ENCODE measurements at places on chromosomes 6 and 20. TPM values are rescaled to one million over a fixed set of nuclear protein-coding genes. Genes with fewer than 3 reads are reported as not detected.

DNA sequence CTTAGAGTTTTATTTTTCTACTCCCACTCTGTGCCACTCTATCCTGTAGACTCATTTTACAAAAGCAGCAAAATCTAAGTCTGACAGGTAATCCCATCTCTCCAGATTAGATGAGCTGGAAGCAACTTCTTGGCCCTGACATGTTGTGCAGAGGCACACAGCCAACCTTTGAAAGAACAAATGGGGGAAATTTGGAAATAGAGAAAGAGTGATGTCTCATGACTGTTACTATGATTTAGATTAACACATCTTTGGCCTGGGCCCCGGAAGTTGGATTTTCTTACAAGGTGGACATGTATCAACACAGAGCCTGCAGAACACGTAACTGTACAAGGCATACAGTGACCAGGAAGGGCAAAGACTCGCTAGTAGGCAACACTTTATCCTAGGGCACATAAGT, 227.7 kb downstream of the MYLK4 start:
- DNase-seq: no peak

DNA sequence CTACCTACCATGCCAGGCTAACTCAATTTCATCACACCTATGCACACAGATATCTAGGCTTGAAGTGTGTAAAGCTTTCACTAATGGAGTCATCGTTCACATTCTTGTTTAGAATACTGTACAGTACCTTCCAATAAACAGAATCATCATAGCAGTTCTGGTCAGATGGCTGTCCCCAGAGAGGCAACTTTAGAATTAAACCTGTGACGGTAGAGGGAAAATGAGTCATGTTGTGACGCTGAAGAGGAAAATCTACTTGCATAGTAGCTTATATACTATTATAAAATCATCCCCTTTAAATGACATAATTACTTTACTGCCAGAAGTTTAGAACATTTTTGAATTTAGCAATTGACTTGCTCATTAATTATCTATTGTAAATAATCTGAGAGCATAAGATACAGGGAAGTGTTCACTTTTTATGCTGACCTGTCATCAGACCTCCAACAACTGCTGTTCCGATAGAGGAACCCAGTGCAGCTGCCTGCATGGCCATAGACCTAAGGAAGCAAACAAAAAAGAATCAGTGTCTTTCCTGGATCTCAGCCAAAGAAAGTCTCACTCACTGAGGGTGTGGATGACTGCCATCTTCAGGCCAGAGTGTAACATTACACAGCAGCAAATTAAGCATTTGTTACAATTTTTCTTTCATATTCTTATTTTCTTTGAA, 29.8 kb downstream of the RHAG start:
- DNase-seq: peak; percentile 95

DNA sequence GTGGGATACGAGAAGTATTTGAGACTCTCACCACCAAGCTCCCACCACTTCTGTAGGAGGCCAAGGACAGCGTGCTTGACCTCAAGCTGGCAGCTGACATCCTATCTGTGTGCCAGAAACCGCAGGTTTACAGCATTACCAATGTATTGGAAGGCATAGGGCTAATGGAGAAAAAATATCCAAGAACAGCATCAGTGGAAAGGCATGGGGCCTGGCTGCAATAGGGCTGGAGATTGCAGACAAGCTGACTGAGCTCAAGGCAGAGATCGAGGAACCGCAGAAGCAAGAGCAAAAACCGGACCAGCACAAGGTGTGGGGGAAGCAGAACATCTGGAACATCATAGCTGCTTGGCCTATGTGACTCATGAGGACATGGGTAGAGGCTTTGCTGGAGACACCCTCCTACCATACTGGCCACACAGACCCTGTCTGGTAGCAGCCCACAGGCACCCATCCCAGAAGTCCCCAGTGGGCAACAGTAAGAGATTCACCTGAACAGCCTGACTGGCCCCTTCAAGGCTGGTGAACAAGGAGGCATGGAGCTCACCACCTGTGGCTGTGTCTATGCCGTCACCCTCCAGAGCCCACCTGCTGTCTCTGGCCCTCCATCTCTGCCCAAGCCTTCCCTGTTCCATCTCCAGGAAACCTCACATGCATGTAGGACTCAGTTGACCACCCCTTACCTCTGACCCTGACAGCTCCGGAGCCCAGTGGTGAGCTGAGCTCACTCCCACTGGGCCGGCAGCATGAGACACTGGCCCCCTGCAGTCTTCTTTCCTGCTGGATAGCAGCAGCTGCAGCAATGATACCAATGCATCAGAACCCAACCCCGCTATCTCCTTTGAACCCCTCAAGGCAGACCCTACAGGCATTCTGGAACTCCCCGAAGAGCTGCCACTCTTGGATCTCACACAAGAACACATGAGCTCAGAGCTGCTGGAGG, 171.1 kb downstream of the KIF6 start:
- no peak for DNase-seq

DNA sequence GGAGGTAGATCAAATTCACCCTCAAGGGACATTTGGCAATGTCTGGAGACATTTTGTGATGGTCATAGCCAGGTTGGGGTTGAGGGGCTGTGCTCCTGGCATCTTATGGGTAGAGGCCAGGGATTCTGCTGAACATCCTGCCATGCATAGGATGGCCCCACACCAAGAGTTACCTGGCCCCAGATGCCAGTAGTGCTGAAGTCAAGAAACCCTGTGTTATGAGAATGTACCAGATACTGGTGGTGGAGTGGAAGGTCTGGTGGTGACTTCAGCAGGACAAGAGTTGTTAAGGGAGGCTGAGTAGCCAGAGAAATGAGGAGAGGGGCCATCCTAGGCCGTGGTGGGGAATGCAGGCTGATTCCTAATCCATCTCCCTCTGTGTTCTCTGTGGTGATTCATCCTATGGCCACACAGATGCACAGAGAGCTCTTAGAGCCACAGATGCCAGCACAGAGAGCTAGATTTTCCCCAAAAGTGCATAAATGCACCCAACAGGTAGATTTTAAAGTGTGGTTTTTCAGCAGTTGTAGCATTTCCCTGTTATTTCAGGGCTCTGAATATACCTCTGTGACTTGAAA, 43.6 kb downstream of the CDYL start:
- DNase-seq: no peak

GRCh38 chr20:17614812-17615644, 45.2 kb downstream of the DSTN start:
- no peak for DNase-seq

The SLC17A3 gene
- polyA plus RNA-seq: not detected

DNA sequence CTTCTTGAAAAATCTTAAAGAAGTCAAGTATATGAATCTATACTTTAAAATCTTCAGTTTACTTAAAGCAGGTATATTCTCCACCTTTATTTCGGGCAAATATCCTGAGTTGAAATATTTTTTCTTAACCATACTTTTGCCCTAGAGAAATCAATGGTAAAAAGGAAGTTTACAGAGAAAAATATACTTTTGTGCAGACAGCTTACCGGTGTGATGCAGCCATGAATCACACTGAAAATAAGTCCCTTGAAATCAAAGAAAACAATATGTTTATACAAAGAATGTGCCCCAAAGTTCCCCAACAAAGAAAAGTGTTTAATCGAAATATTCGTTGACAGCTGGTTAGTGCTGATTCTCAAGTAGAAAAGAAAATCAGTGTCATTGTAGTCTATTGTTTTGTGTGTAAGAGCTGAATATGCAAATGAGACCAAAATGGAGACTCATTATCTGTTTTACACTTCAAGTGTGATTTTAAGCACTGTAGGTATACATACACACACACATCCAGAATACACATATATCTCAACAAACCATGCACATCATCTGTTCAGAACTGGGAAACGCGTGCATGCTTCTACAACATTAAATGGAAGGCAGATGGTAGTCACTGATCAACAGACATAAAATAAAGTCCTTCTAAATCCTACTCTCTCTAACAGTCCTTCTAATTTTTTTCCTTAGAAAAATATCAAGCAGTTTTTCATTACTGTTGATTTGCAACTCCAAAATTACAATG, 73.3 kb downstream of the BTBD9 start:
- no peak for DNase-seq

The CLIC5 gene
- polyA plus RNA-seq: 10.1 TPM

DNA sequence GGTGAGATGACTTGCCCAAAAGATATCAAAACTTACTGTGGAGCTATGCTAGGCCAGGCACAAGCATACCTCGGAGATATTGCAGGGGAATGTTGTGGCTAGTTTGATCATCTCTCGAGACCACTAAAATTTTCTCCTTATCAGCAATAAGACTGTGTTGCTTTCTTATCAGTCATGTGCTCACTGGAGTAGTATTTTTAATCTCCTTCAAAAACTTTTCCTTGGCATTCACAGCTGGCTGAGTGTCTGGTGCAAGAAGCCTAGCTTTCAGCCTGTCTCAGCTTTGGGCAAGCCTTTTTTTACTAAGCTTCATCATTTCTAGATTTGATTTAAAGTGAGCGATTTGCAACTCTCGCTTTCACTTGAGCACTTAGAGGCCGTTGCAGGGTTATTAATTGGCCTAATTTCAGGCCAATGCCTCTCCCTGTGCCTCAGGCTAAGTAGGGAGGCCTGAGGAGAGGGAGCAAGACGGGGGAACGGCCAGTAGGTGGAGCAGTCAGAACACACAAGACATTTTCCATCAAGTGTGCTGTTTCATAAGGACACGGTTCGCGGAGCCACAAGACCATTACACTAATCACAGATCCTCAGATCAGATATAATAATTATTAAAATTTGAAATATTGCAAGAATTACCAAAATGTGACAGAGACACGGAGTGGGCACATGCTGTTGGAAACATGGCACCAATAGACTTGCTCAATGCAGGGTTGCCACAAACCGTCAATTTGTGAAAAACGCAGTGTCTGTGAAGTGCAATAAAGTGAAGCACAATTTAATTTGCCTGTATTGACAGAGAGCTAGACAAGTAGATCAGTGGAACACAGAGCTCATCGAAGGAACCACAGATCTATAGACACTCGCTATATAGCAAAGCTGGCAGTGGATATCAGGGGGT, 106.8 kb upstream of the SIRPG start:
- DNase-seq: peak; percentile 53

The ATP5F1E gene
- 252 TPM for polyA plus RNA-seq

DNA sequence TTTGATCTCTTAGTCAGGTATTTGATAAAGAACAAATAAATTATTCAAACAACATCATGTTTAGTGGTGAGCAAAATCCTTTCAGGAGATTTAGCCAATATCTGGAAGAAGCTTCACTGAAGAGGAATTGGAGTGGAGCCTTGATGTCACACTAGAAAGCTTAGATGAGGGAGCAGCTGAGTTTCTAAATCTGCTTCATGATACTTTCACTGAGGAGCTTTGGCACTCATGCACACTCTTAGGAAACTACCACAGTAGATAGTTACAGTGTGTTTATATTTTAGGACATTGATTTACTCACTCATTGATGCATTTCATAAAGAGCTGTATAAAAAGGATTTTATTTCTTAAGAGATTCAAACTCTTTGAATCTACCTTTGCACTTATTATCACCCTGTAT, 366.2 kb upstream of the BTBD3 start:
- no peak for DNase-seq

- no peak for DNase-seq
Measured at GRCh38 chr6:157600807-157601206, 219.8 kb downstream of the ZDHHC14 start.

DNA sequence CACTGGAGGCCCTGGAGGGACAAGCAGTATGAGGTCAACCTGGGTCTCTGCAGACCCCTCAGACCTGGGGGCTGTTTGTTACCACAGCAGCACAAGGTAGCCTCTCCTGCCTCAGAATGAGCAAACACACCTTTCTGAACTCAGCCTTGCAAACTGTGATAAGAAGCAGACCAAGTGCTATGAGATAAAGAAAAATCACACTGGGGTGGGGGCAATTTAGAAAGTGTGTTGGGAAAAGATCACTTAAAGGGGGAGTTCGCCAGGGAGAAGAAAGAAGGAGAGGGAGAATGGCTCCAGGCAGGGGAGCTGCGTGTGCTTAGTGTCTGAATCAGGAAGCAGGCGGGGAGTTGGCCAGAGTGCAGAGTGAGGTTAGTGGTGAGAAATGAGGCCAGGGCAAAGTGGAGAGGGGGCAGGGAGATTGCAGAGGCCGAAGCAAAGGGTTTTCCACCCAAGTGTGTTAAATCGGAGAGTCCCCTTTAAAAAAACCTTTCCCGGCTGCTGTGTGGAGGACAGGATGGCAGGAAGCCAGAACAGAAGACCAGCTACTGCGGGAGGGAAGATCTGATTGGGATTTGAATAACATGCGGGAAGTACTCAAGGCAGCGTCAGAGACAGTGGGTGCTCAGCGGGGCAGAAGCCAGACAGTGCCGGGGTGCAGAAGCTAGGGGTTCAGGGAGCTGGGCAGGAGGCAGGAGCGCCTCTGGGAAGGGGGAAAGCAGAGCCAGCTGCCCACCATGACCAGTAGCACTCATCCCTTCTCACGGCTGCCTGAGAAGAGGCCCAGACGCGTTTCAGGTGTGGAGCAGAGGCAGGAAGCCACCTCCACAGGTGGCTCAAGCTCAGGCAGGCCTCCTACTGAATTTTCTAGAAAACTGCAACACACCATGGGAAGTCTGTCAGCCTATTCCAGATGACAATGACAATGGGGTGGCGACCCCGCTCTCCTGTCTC, 9.0 kb downstream of the ADA start:
- DNase-seq: peak; percentile 36

- no peak for DNase-seq
Measured at GRCh38 chr6:143490775-143491174, 20.7 kb downstream of the FUCA2 start.

DNA sequence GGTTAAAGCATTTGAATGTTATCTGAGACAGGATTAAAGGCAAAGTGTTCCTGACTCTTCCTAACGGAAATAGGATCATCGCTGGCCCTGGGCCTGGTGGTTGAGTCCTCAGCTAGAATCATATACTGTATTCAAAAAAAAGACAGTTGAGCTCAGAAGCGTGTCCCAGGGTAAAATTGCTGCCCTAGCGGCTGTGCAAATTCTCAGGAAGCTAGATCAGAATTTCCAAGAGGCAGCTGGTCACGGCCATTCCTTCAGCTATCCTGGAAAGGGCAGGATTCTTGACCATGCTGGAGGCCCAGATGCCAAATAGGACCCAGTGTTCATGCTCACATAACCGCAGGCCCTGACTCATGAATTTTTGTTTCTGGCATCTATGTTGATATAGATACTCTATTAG, 67.4 kb downstream of the STMND1 start:
- DNase-seq: no peak

All from spinal cord (tissue), 10 donors.